ENCODE measurements at places on chromosomes 4 and X. TPM values are rescaled to one million over a fixed set of nuclear protein-coding genes. Genes with fewer than 3 reads are reported as not detected.

PPP4R3C gene
- total RNA-seq: not detected

TMEM31 gene
- total RNA-seq: not detected

ASB12 gene
- not detected for total RNA-seq

SPIN2A gene
- total RNA-seq: 0.32 TPM

DRD5 gene
- not detected for total RNA-seq

CFI gene
- total RNA-seq: 0.61 TPM

FHDC1 gene
- 0.33 TPM for total RNA-seq

DDX53 gene
- total RNA-seq: not detected

PLAC8 gene
- total RNA-seq: 1.3 TPM

UGT2B11 gene
- not detected for total RNA-seq

MAPK10 gene
- 0.50 TPM for total RNA-seq

SMR3B gene
- total RNA-seq: not detected

SEPTIN6 gene
- 10.3 TPM for total RNA-seq

MND1 gene
- 12.3 TPM for total RNA-seq

TAF7L gene
- total RNA-seq: not detected

COL4A6 gene
- 17.2 TPM for total RNA-seq

CENPU gene
- total RNA-seq: 27.6 TPM

SHISA3 gene
- total RNA-seq: not detected

SNCA gene
- 0.14 TPM for total RNA-seq

USP17L17 gene
- total RNA-seq: not detected

PCDH10 gene
- 0.09 TPM for total RNA-seq

MAGEB10 gene
- not detected for total RNA-seq

WDR17 gene
- total RNA-seq: 1.8 TPM

EOLA1 gene
- 21.7 TPM for total RNA-seq

EPHA5 gene
- 0.41 TPM for total RNA-seq

RS1 gene
- not detected for total RNA-seq

PHOX2B gene
- not detected for total RNA-seq

FAM47E gene
- total RNA-seq: 0.08 TPM

CENPVL1 gene
- not detected for total RNA-seq

PDZD11 gene
- 87.8 TPM for total RNA-seq

ALG13 gene
- total RNA-seq: 51.5 TPM

CFAP47 gene
- not detected for total RNA-seq

C4orf50 gene
- not detected for total RNA-seq

CDKN2AIP gene
- 12.2 TPM for total RNA-seq

SPANXB1 gene
- 4.0 TPM for total RNA-seq

LAP3 gene
- 35.8 TPM for total RNA-seq

C4orf36 gene
- total RNA-seq: 1.0 TPM

CT45A10 gene
- total RNA-seq: 0.29 TPM

UCP1 gene
- 0.08 TPM for total RNA-seq

PDCL2 gene
- not detected for total RNA-seq

PNMA3 gene
- total RNA-seq: 0.25 TPM

TMPRSS11F gene
- not detected for total RNA-seq

RPL36A gene
- 2,589 TPM for total RNA-seq

NAA10 gene
- total RNA-seq: 230 TPM

ZCCHC18 gene
- not detected for total RNA-seq

ARHGEF6 gene
- total RNA-seq: 0.15 TPM

PNMA6A gene
- total RNA-seq: 4.5 TPM

PGM2 gene
- 14.0 TPM for total RNA-seq
